ENCODE measurements at places on chromosomes 1 and 21.

GRCh38 chr1:47569681-47570470 lies 132.0 kb downstream of the FOXD2 start:
- peak; percentile 65 for DNase-seq

GRCh38 chr1:160874935-160875334 lies 10.0 kb downstream of the ITLN1 start:
- DNase-seq: no peak

- no peak for DNase-seq
Observed at GRCh38 chr1:220217383-220217988, 54.8 kb downstream of the RAB3GAP2 start.

GRCh38 chr1:232047473-232047872 lies 420.9 kb downstream of the DISC1 start:
- no peak for DNase-seq

DNA sequence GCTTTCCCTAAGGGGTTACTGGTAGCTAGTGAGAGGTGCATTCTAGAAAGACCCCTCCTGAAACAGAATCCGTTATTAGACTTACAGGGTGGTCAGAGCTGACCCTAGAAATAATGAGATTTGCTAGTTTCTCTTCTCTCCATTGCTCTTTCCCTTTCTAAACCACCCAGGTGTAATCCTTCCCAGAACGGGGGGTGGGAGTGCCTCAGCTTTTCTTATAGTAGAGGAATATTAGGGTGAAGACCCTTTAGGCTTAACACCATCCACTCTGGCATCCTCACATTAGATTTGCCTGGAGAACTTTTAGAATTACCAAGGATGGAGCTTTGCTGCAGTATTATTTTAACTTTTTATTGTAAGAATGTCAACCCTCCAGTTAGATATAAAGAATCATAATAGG lies 49.4 kb downstream of the CAPN9 start:
- no peak for DNase-seq

GRCh38 chr1:205348554-205349487 lies 7.9 kb downstream of the KLHDC8A start:
- no peak for DNase-seq

- no peak for DNase-seq
Observed at GRCh38 chr1:5567839-5568238, 424.4 kb downstream of the NPHP4 start.

GRCh38 chr1:46527474-46528296 lies 23.8 kb downstream of the KNCN start:
- DNase-seq: no peak

- no peak for DNase-seq
Observed at GRCh38 chr1:24913616-24914225, 16.4 kb downstream of the RUNX3 start.

DNA sequence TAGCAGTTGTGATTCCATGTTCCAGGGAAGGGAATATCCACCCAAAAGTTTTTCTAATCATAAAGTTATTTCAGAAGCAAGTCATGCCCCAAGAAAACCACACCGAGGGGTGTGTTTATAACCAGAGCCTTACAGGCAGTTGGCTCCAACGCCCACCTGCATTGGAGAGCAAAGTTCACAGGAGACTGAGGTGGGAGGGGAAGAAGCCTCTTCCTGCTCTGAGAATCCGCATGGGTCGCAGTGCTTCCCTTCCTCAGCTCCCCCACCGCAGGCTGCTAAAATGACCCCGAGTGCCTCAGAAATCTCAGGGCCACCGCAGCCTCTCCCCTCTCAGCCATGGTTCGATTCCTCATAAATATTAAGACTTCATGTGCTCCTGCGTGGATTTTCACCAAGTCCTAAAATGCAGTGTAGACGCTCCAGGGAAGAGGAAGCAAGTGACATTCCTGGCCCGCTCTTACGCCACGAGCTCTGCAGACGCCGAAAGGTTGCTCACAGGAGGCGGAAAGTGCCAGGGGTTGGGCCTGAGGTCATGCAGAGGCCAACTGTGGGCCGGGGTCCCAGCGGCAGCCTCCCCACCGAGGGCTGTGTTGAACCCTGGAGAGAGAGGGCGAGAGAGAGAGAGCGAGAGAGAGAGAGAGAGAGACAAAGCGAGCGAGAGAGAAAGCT lies 13.4 kb upstream of the SPSB1 start:
- no peak for DNase-seq

GRCh38 chr21:45166931-45167330 lies 92.6 kb downstream of the ADARB1 start:
- DNase-seq: no peak

- no peak for DNase-seq
Observed at GRCh38 chr1:172122381-172122780, 281.1 kb downstream of the DNM3 start.

- DNase-seq: peak; percentile 59
Observed at GRCh38 chr1:63746129-63746864, 27.5 kb upstream of the ROR1 start.

GRCh38 chr1:184212649-184213314 lies 161.3 kb downstream of the TSEN15 start:
- DNase-seq: peak; percentile 45

DNA sequence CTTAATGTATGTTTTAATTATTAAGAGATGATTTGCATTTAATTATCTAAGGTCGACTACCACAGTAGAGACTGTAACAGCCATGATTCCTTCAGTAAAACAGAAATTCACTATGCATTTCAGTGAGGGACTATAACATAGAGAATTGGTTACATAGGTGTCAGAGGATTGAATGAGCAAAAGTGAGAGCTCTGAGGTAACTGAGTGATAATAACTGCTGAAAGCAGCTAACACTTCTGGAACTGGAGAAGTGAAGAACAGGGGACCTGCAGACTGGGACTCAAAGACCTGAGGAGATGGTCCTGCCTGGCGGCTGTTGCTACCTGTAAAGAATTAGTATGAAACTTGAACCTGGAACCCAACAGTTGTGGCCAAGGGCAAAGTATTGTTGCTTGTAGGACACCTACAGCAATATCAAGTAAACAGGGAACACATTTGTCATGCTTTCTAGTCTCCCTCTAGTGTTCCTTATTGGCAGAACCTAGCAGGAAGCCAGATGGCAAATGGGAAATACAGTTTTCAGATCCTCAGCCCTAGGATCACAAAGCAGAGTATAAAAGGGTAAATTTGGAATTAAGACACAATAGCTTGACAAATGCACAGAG lies 110.6 kb downstream of the HS2ST1 start:
- DNase-seq: no peak

GRCh38 chr1:93324486-93325464 lies 20.9 kb upstream of the DR1 start:
- DNase-seq: peak; percentile 77

DNA sequence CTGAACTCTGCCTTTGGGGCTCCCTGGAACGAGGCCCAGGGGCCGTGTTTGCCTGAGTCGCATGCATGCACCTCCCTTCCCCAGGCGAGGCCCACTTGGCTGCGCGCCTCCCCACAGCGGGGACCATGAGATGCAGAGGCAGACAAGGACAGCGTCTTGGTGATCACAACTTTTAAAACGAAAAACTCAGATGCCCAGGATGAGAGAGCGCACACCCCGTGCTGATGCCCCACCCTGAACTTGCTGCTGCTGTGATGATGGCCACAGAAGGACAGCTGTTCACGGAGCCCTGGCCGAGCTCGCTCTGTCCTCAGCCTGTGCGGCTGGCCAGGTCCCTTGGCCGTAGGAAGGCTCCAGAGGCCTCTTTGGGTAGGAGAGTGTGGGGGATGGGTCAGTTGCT lies 11.4 kb upstream of the PRMT2 start:
- no peak for DNase-seq

- DNase-seq: no peak
Observed at GRCh38 chr1:21308847-21309652, 18.8 kb upstream of the ECE1 start.

- no peak for DNase-seq
Observed at GRCh38 chr1:200384818-200385390, 24.9 kb downstream of the ZNF281 start.

DNA sequence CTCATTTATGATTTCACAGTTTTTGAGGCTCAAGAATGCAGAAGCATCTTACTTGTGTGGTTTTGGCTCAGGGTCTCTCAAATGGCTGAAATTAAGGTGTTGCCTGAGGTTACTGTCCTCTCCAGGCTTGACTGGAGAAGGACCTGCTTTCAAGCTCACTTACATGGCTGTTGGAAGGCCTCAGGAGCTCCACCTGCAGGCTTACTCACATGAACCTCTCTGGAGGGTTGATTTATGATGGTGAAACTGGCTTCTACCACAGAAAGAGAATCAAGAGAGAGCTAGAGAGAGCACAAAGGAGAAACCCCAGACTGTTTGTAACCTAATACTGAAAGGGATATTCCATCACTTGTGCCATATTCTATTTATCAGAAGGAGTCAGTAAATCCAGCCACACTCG lies 6.2 kb upstream of the KCNK2 start:
- no peak for DNase-seq

GRCh38 chr1:20212085-20212684 lies 25.9 kb upstream of the PLA2G2C start:
- DNase-seq: no peak

- DNase-seq: no peak
Observed at GRCh38 chr1:59357645-59358320, 60.9 kb downstream of the FGGY start.

- no peak for DNase-seq
Observed at GRCh38 chr1:56115701-56116100, 463.7 kb downstream of the PLPP3 start.

Measured in HS-27A (cell line).